ENCODE measurements at places on chromosomes 12 and 14. TPM values are rescaled to one million over a fixed set of nuclear protein-coding genes. Genes with fewer than 3 reads are reported as not detected.
A peak's percentile ranks its signal among the peaks of the same experiment; 100 is the strongest.

The FGD4 gene
- 38.3 TPM for total RNA-seq

GRCh38 chr14:29853272-29853671 lies 74.4 kb downstream of the PRKD1 start:
- no peak for DNase-seq

The CLEC4C gene
- total RNA-seq: not detected

- DNase-seq: no peak
Measured at GRCh38 chr12:15350643-15351042, 28.3 kb downstream of the PTPRO start.

GRCh38 chr12:78666584-78666983 lies 198.0 kb upstream of the SYT1 start:
- no peak for DNase-seq

The TEX52 gene
- total RNA-seq: not detected

DNA sequence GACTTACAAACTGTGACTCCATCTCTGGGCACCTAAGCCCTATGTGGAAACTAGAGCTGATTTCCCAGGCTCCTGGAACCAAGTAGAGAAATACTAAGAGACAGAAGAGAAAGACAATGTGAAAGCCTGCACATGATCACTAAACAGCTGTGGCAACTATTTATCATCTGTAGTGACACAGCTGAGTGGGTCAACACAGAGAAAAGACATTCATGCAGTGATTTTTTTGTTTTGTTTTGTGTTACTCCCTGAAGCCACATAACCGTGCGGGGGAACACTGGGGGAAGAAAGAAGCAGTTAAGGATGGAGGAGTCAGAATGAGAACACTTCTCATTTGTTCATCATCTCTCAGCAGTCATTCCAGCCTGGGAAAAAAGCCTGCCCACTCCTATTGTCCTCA lies 1.5 kb downstream of the PRR4 start:
- no peak for DNase-seq

The IL26 gene
- total RNA-seq: not detected

DNA sequence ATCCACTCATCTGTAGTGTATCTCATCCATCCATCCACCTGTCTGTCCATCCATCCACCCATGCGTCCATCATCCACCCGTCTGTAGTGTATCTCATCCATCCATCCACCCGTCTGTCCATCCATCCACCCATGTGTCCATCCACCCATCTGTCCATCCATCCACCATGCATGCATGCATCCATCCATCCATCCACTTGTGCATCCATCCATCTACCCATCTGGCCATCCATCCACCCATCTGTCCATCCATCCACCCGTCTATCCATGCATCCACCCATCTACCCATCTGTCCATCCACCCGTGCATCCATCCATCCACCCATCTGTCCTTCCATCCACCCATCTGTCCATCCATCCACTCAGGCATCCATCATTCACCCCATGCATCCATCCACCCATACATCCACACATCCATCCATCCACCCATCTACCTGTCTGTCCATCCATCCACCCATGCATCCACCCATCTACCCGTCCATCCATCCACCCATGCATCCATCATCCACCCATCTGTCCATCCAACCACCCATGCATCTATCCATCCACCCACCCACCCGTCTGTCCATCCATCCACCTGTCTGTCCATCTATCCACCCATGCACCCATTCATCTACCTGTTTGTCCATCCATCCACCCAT lies 28.5 kb downstream of the FBRSL1 start:
- no peak for DNase-seq

The VWF gene
- 334 TPM for total RNA-seq

The LRRC10 gene
- not detected for total RNA-seq

GRCh38 chr12:2225696-2226095 lies 172.9 kb downstream of the CACNA1C start:
- DNase-seq: no peak

The LRTM2 gene
- total RNA-seq: not detected

The FAR2 gene
- total RNA-seq: 16.2 TPM

- no peak for DNase-seq
Measured at GRCh38 chr12:42762395-42762925, 172.9 kb upstream of the PRICKLE1 start.

GRCh38 chr12:64666054-64666914 lies 56.0 kb downstream of the RASSF3 start:
- no peak for DNase-seq

DNA sequence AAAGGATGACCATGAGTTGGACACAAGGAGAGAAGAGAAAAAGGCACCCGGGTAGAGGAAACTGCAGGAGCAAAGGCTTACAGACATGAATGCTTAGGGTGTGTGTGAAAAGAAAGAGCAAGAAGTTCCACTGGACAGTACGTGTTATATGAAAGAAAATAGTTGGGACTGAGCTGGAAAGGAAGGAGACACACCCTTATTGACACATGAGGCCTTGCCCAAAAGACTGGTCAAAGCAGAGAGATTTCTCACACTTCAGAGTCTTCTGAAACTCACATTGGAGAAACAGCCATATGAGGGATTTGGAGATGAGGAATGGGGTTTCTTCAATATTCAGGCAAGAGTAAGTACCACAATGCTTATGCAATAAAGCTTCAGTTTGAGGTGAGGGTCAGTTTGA lies 56.0 kb downstream of the TTC9 start:
- no peak for DNase-seq

The KCNC2 gene
- total RNA-seq: 0.25 TPM

GRCh38 chr12:128684352-128684751 lies 139.4 kb downstream of the SLC15A4 start:
- no peak for DNase-seq

The C14orf132 gene
- 12.0 TPM for total RNA-seq

The DPPA3 gene
- total RNA-seq: not detected

The NPAS3 gene
- 1.2 TPM for total RNA-seq

The B4GALNT1 gene
- 7.6 TPM for total RNA-seq

DNA sequence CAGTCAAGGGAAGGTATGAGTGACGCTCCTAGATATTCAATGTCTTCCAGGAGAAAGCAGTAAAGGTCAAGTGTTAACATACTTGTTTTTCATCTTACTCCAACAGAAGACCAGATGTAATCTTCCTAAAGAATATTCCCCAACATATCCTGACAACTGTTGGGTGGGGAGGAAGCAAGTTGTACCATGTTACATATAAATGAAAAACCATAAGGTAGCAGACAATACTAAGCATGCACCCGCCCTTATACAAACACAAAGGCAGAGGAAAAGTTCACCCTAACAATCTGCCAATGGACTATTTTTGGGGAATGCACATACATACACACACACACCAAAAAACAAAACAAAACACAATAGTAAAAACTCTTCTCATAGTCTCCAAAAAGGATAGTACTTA lies 90.2 kb upstream of the FERMT2 start:
- DNase-seq: no peak

The POTEG gene
- not detected for total RNA-seq

GRCh38 chr12:2312770-2313169 lies 260.0 kb downstream of the CACNA1C start:
- no peak for DNase-seq

The AMN gene
- total RNA-seq: 11.8 TPM

GRCh38 chr12:15230751-15231150 lies 9.5 kb upstream of the RERG start:
- DNase-seq: no peak

The ANKRD33 gene
- not detected for total RNA-seq

DNA sequence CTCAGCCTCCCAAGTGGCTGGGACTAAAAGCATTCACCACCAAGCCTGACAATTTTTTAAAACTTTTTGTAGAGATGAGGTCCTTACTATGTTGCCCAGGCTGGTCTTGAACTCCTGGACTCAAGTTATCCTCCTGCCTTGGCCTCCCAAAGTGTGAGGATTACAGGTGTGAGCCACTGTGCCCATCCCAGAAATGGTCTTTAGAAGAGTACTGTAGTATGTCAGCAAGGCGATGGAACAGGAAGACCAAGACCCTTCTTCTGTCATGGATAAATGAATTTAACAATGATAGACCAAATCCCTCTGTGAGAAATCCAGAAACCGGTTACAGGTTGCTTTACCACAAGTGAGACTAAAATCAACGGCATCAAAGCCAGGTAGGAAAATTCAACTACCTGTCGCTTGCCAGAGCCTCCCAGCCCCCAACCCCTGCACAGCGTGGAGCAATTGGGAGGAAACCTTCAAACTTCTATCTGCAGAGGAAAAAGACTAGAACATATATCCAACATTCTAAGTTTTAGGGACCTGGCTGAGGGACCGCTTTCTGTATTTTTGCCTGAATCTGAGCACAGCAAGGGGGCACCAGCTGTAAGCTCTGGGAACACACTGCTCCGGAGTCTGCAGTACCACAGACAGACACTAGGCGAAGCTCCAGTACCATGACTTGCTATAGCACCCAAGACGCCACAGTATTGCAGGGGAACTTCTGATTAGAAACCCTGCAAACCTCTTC lies 51.3 kb downstream of the CPSF6 start:
- DNase-seq: no peak

DNA sequence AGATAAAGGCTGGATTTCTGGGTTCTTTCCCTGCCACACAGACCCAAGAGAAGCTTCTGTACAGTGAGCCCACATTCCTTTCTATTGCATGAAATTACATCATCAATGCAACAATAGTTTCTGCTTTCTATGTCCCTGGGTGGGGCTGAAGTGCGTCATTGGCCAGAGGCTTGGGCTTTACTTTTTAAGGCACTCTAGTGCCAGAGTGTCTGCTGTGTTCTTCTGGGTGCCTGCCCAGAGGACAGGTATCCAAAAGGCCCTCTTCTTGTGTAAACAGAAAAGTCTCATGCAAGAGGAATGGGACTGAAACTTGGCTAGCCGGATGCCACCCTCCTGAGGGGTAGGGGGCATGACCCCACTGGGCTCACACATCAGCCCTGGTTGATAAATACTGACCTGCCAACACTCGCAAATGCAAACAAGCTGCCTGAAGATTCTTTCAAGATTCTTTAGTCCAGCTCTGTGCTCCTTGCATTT lies 5.9 kb downstream of the KRT86 start:
- peak; percentile 95 for DNase-seq

GRCh38 chr12:10213168-10214135 lies 775 bp downstream of the GABARAPL1 start:
- DNase-seq: peak; percentile 95

GRCh38 chr12:84912198-84913128 lies at the start of gene SLC6A15:
Gene SLC6A15, minus strand, starts transcription at chr12:84912799. Its CDS starts 20,679 bp downstream, at chr12:84892120.
- DNase-seq: peak; percentile 92

DNA sequence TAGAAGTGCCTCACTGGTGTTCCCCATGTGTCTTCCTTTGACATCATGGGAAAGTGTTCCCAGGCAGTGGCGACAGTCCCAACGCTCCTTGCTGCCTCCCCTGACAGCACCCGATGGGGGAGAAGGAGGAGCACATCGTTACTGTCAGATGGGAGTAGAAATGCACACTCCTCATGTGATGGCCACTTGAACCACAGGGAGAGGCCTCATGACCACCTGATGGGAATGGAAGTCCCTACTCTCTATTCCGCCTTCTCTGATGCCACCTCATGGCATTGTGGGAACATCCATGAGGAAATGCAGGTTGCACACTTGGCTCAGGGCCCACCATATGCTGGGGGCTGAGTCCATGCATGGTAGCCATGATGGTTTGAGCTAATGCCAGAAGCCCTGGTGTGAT lies 14.3 kb upstream of the CORO1C start:
- no peak for DNase-seq

DNA sequence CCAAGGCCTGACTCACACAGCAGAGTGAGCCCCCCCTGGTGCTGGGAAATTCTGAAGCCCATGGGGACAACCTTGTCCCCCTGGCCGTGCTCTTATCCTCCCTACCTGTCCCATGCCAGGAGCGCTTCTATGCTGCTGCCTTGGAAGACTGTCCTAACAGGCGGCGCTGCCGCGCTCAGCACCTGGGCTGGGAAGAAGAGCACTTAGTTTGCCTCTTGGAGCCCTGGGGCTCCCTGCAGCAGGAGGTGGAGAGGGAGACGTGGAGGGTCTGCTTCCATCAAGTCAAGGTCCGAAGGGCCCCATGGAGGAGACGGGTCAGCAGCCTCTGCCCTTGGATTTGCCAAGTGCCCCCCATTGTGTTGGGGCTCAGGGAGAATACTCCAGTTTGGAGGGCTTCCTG lies 300.5 kb downstream of the CACNA1C start:
- no peak for DNase-seq

GRCh38 chr14:36524874-36525745 lies 5.1 kb upstream of the NKX2-1 start:
- no peak for DNase-seq

The E2F7 gene
- total RNA-seq: 2.2 TPM

- no peak for DNase-seq
Measured at GRCh38 chr14:87601036-87601435, 391.9 kb downstream of the GALC start.

Measured in vagina (tissue), 2 donors.